Stimulated activated CD8-positive, alpha-beta memory T cell treated with anti-CD3 and anti-CD28 coated beads, Interleukin-15, amount 100 ng/mL, for 1 hour (primary cell): ENCODE measurements at places on chromosomes 16 and 17.

DNA sequence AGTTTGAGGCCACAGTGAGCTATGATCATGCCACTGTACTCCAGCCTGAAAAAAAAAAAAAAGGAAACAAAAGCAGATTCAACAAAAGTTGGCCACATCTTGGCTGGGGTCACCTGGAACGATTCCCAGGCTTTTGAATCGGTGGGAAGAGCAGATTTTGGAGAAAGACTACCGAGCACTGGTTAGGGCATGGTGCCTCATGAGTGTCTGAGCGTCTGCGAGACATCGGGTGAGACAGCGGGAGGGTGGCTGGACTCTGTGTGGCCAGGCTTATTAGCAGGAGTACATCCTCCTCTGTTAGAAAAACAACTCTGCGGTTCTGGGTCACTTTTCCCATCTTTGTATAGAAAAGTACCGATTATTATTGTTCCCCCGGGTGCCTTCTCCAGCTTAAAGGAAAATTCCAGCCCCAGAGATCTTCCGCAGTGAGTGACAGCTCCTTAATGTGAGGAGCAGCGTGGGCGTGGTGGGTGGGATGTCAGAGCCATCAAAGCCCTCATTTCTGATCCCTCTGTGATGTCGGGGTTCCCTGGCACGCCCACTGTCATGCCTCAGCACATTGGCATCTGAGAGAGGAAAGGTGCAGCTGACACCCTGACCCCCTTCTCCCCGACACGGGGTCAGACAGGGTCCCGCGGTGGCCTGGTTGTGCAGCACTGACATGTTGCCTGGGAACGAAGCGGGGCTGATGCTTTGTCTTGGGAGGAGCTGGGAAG, 6.9 kb downstream of the RGS9 start:
- no peak for DNase-seq

- DNase-seq = no peak
These were observed 4.0 kb upstream of the PERCC1 start for GRCh38 chr16:1426734-1427471.

- DNase-seq = no peak
These were observed 4.2 kb downstream of the DUSP3 start for GRCh38 chr17:43774304-43775250.

DNA sequence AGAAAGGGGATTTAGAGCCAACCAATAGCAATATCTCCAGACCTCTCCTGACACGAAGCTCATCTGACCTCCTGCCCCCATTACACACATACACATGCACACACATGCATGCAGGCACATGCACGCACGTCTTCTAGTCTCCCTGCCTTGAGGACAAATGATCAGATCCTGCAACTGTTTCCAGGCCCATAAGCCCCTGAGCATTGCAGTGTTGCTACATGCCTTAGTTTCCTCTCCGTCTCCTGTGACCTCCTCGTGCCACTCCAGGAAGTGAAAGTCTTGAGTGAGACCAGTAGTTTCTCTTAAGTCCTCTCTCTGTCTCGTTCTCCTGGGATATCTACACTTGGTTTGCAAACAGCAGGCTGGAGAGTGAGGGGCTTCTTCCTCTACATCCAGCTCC, 8.2 kb downstream of the CIITA start:
- no peak for DNase-seq

DNA sequence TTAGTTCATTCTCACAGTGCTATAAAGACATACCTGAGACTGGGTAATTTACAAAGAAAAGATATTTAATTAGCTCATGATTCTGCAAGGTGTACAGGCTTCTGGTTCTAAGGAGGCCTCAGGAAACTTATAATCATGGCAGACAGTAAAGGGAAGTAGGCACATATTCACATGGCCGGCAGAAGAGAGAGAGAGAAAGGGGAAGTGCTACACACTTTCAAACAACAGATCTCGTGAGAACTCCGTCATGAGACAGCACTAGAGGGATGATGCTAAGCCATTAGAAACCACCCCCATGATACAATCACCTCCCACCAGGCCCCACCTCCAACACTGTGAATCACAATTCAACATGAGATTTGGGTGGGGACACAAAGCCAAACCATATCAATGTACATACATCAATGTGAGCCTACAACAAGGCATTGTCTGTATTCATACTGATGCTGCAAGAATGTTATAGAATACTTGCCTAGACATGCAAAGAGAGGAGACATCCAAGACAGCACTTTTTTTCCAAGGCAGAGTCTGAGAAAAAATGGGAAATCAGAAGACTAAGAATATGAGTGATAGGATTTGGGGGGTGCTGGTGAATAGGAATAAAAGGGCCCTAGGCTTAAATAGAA, 114.8 kb upstream of the XYLT1 start:
- DNase-seq = no peak

DNA sequence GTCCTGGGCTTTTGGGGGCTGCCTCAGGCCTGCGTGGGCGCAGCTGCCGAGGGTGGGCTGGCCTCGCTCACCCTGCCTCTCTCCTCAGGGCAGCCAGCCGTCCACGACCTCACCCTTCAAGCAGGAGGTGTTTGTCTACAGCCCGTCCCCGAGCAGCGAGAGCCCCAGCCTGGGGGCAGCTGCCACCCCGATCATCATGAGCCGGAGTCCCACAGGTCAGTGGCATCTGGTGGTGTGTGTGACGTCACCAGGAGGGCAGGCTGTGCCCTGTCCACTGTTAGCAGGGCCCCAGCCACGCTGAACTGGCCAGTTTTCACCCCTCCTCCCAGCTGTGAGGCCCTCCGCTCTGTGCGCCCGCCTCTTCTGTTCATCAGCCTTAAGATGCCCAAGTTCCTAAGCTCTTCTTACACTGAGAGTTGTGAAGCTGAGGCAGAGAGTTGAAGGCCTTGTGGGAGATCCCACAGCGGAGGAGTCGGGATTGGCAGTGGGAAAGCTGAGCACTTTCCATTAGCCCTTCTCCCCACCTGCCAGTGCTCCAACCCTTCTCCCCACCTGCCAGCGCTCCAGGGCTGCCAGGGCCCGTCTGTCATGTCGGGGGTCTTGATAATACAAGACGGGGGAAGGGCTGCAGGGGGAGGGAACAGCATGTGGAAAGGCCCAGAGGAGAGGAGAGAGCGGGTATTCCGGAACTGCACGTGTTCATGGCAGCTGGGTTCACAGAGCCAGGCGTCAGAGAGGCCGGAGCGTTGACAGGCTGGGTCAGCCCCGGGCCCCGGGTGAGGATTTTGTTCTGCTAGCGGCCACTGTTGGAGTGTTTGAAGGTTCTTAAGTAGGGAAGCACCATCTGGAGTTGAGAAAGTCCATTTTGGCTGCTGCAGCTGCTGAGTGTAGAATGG, 36.3 kb downstream of the OR1D5 start:
- no peak for DNase-seq

GRCh38 chr17:1730326-1731193, 6.1 kb downstream of the WDR81 start:
- no peak for DNase-seq

DNA sequence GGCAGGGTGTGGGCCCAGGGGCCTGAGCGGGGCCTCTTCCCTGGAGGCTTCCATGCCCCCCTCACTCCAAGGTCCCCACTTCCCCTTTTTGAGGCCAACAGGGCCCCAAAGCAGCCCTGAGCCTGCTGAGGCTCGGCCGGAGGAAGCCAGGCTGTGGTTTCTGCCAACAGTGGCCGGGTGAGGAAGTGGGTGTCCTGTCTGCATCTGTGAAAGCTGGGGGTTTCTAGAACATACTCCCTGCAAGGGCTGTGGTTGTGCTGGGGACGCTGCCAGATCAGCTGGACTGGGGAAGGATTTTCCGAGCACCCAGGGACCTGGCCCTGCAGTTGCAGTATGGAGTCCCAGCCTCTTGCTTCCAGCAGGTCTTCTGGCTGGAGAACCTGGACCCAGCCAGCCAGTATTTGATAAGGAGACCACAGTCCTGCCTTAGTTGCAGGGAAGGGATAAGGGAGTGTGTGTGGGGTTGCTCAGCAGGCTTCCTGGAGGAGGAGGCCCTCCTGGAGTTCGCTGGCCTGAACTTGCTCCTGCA, 15.7 kb downstream of the ADCY7 start:
- DNase-seq = no peak

- no peak for DNase-seq
These were observed 2.7 kb upstream of the CAPNS2 start for GRCh38 chr16:55563797-55564196.

DNA sequence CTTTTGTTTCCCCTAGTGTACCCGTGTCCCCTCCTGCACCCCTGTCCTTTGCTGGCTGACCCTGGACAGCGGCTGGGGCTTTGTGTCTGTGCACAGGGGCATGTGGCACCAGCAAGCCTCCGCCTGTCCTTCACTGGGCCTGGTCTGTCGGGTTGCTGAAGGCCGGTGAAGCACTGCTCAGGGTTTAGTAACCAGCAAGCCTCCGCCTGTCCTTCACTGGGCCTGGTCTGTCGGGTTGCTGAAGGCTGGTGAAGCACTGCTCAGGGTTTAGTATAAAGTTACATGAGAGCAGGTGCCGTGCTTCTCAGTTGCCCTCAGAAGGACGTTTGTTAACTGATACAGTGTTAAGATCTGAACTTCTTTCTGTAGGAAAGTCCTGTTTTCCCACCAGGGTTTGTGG, 33.8 kb downstream of the DEF8 start:
- DNase-seq = no peak

GRCh38 chr17:74599448-74599939, 7.4 kb upstream of the CD300LD start:
- no peak for DNase-seq

- DNase-seq = no peak
These were observed 17.9 kb upstream of the ALOX15B start for GRCh38 chr17:8020776-8021564.

DNA sequence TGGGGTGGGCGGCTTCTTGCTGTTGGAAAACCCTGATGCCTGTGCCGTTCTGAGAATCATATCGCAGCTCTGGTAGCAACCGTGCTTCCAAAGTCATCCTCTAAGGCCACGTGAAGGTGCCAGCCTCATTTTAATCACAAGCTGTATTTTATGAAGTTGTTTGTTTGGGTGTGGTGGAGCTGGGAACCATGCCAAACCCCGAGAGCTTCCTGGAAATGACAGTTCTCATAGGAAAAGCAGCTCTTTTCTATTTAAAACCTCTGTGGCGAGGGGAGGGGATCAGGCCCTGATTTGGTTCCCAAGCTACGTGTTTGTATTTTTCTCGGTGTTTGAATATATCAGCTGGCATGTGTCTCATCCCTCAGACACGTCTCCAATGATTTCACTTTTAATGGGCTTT, 21.7 kb downstream of the KNOP1 start:
- peak; percentile 40 for DNase-seq

DNA sequence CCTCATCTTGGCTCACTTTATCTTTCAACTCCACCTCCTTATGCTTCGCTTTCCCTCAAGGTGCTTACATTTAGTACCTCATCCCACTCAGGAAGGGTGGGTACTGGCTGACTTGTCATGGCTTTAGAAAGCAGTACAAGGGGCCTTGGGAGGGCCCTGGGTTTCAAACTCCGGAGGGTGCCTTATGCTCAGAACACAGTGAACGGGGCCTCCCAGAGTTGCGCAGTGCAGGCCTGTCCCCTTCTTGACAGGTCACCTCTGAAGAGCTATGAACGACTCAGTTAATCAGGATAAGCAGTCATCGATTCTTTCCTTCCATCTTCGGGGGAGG, 6.0 kb downstream of the COG1 start:
- no peak for DNase-seq

DNA sequence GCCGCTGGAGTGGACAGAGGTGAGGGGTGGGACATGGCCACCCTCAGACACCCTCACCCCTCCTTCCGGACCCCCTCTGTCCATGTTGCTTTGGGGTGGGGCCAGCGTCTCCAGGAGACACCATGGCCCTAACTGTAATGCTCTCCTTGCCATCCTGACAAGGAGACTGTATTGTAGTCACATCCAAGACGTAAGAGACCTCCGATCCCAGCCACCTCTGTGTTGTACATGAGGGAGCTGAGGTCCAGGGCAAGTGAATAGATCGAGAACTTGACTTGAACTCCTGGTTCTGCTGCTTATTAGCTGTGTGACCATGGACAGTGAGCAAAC, 30.2 kb downstream of the POLR3E start:
- no peak for DNase-seq

GRCh38 chr16:71367241-71367976, 8.9 kb downstream of the CALB2 start:
- no peak for DNase-seq
